H4 (cell line): ENCODE measurements at places on chromosomes 6 and 20. TPM values are rescaled to one million over a fixed set of nuclear protein-coding genes. Genes with fewer than 3 reads are reported as not detected.

The ADAM33 gene
- total RNA-seq: not detected in 2 replicates

The COL20A1 gene
- total RNA-seq: 0.27 TPM in 1 of 2 replicates, not detected in the other

The PEX7 gene
- 7.2 and 8.2 TPM in 2 replicates for total RNA-seq

The AVP gene
- total RNA-seq: not detected in 2 replicates

The SYTL3 gene
- 1.0 TPM in 1 of 2 replicates, not detected in the other for total RNA-seq

The C6orf118 gene
- not detected in 2 replicates for total RNA-seq

The HS3ST5 gene
- not detected in 2 replicates for total RNA-seq

The UBE2C gene
- 194 and 288 TPM in 2 replicates for total RNA-seq

The SAMD3 gene
- not detected in 2 replicates for total RNA-seq

The GPLD1 gene
- total RNA-seq: 0.08 TPM in 1 of 2 replicates, not detected in the other

DNA sequence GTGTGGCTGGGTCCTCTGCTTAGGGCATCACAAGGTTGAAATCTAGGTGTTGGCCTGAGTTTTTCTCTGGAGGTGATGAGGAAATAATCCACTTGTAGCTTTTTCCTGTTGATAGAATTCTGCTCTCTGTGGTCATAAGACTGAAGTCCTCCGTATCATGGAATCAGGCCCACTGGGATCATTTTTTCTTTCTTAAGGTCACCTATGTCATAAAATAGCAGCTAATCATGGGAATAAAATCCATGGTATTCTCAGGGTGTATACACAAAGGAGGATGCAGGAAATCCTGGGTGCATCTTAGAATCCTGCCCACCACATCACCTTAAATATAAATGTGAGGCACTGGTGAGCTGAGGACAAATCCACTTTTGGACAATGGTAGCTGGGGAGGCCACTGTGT is 72.7 kb downstream of the PRDM1 start:
- DNase-seq: no peak

GRCh38 chr6:26257272-26257671 is 107.7 kb upstream of the BTN3A2 start:
- DNase-seq: no peak

- no peak for DNase-seq
These were observed 530.8 kb upstream of the JARID2 start for GRCh38 chr6:14715076-14715475.

DNA sequence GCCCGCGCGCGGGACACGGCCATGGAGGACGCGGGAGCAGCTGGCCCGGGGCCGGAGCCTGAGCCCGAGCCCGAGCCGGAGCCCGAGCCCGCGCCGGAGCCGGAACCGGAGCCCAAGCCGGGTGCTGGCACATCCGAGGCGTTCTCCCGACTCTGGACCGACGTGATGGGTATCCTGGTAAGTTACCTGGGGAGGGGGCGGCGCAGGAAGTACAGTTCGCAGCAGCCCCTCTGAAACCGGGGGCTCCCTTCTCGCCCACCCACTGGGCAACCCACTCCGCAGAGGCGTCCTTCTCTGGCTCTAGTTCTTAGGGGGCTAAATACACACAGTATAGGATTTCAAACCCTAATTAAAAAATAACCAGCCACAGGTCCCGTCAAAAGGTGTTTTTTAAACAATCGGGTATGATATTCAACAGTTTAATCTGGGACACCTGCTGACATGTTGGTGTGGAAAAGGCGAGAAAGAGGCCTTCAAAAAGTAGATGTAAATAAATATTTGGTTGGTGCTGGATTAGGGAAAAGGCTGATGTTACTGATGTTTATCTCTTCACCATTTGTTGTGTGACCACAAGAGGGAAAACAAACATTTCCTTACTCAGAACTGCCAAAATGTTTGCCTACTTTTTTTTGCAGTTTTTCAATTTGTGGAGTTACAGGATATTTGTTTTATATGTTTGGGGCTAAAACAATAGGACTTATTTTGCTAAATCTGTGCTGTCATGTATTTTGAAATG is 577 bp downstream of the SASH1 start:
- DNase-seq: no peak

- no peak for DNase-seq
These were observed 71.9 kb upstream of the SULF2 start for GRCh38 chr20:47857187-47857568.

DNA sequence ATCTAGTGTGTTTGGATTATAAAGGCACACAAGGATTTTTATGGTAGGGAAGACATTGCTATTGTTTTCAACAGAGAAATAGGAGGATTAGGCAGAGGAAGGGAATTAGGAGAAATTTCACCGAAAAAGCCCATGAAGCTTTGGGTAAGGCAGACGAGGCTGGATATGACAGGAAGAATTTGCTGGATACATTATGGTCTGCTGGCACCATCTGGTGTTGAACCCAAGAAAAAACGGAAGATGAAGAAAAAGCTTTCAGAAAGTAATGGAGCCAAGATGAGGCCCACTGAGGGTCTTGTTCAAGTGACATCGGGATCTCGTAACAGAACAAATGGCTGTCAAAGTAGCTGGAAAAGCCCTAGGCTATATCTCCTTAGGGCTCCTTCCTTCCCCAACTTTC is 56.5 kb downstream of the OR2J2 start:
- no peak for DNase-seq

DNA sequence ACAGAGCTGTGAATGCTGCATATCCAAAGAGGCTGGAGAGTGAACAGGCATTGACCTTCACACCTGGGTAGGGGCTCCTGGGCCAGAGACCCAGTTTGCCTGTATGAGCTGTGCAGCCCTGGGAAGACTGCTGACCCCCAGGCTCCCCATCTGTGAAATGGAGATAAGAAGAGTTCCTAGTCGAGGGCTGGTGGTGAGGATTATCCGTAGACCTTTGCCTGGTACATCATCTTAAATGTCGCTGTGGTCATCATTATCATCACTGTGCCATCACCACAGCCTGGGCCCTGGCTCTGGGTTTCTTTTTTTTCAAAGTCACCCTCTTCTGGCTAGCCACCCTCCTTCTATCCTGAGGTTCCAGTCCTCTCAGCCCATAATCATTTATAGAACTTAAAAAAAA is 12.0 kb downstream of the AGPAT4 start:
- no peak for DNase-seq

- no peak for DNase-seq
These were observed 100.0 kb downstream of the SLC35B3 start for GRCh38 chr6:8335381-8335780.

GRCh38 chr6:162921062-162921461 is 193.3 kb downstream of the PACRG start:
- no peak for DNase-seq

GRCh38 chr6:147503587-147503986 is 4.9 kb upstream of the SAMD5 start:
- no peak for DNase-seq

- DNase-seq: peak; percentile 16
These were observed 125.4 kb upstream of the HMGCLL1 start for GRCh38 chr6:55704421-55704820.

GRCh38 chr6:38591439-38591838 is 48.3 kb downstream of the BTBD9 start:
- DNase-seq: no peak

DNA sequence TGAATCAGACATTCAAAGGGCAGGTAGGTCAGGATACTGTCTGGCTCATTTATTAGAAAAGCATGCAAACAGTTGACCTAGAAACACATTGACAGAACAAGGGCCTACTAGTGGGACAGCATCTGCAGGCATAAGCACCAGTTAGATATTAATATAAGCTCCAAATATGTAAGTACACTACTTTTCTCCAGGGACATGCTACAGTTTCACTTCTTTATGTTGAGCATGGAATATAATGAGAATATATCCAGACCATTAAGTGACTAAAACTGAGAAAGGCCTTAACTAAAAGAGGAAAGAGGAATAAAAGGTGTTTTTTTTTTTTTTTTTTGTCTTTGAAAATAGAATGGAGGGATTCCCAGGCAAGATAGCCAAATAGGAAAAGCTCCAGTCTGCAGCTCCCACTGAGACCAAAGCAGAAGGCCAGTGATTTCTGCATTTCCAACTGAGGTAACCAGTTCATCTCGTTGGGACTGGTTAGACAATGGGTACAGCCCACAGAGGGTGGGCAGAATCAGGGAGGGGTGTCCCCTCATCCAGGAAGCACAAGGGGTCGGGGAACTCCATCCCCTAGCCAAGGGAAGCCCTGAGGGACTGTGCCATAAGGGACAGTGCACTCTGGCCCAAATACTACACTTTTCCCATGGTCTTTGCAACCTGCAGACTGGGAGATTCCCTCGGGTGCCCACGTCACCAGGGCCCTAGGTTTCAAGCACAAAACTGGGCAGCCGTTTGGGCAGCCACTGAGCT is 251.6 kb downstream of the PHF3 start:
- no peak for DNase-seq

- DNase-seq: no peak
These were observed 155.3 kb downstream of the HS3ST5 start for GRCh38 chr6:114187563-114187962.

DNA sequence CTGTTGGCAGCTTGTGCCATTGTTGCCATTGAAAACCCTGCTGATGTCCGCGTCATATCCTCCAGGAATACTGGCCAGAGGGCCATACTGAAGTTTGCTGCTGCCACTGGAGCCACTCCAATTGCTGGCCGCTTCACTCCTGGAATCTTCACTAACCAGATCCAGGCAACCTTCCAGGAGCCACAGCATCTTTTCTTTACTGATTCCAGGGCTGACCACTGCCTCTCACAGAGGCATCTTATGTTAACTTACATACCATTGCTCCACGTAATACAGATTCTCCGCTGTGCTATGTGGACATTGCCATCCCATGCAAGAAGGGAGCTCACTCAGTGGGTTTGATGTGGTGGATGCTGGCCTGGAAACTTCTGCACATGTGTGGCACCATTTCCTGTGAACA is 221.8 kb upstream of the FAM83B start:
- no peak for DNase-seq

DNA sequence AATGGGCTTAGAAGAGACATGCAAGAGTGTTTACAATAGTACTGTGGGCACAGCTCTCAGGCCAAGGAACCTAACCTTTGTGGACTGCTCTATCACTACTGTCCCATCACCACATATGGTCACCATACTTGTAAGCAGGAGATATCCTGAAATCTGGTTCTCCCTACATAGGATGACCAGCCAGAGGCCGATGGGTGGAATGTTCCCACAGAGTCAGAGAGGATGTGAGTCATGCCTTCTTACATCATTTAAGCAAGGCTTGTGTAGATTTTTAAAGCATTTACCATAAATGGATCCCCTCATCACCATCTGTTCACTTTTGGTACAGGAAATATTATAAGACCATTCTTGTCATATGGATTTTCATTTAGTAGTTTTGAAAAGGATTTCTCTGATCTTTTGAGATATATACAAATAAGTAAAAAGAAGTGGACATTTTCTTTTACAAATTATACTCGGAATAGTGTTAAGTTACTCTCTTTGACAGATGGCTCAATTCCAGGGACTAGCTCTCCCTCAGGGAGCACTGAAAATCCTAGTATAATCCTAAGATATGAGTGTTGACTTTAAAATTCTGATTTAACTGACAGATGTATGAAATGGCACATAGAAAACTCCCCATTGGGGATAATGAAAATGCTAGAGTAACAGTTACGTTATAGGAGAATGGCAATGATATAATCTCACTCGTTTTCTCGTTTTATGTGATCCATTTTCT is 6.6 kb downstream of the HTR1B start:
- DNase-seq: peak; percentile 92

GRCh38 chr6:92667843-92668242 is 751.5 kb downstream of the EPHA7 start:
- DNase-seq: no peak

- no peak for DNase-seq
These were observed 139.4 kb downstream of the RNGTT start for GRCh38 chr6:88823998-88824397.

- DNase-seq: no peak
These were observed 95.1 kb downstream of the SNAP25 start for GRCh38 chr20:10313701-10314100.

DNA sequence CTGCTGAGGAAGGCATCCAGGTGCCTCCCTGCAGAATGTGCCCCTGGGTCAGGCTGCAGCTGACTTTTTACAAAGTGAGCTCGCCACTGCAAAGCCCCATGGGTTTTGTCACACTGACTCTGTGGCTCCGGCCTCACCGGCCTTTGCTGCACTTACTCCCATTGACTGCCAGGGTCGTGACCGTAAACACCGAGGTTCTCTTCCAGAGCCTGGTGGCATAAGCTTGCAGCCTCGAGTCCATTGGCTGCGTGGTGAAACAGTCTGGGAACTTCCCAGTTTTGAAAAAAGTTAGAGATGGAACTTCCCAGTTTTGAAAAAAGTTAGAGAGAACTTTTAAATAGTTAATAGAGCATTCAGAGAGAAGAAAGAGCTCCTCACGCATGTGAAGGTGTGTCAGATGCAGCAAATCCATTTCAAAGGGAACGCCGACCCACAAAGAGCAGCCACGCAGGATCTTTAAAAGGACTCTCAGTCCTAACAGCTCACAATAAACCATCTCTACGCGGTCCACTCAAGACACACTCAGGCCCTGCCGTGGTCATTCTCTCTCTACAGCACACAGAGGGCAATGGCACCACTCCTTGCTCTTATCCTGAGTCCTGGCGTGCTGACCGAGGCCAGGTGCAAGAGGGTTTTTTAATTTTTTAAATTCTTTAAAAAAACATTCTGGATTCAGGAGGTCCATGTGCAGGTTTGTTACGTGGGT is 12.8 kb downstream of the RAMACL start:
- no peak for DNase-seq

GRCh38 chr6:9437836-9438235 is 977.0 kb downstream of the TFAP2A start:
- no peak for DNase-seq

DNA sequence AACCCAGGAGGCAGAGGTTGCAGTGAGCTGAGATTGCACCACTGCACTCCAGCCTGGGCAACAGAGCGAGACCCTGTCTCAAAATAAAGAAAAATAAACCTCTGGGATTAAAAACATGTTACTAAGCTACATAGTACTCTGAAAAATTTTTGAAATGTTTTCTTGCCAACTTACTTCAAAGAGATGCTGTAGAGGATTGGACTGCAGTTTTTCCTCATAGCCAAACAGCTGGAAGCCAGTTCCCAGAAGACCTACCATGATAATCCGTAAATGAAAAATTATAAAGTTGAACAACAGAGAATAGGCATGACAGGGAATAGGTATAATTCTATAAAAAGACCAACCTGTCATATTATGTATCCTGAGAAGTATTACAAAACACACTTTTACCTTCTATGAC is 48.0 kb downstream of the RARS2 start:
- no peak for DNase-seq

DNA sequence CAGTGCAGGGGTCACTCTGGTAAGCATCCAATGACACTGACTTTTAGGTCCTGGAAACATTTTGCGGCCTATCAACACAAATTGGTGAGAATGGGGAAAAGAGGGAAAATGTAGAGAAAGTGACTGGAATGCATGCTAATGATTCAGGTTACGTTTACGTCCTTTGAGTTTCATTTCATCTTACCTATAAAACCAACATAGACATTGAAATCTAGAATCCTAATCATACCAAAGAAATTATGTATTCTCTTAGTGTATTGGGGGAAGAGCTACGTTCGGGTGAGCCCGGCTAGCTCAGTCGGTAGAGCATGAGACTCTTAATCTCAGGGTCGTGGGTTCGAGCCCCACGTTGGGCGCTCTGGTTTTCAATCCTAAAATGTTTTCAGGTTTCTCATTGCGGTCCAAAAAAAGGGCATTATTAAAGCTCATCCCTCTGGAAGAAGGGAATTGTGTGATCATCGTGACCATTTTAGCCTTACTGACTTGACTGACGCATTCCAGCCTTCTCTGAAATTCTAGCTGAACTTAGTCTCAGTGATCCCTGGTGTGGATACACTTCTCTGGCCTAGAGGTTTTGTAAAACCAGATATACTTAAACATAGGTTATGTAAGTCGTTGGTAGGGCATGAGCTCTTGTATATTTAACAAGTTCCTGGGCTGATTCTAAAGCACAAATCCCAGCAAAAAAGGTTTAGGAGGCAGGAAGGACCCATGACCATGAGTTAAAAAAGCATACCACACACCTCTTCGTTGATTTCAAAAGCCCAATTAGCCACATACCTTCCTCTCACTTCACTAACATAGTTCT is 18.3 kb downstream of the HMGN4 start:
- peak; percentile 92 for DNase-seq
